ENCODE measurements at places on chromosomes 16 and 17.

- DNase-seq, result no peak
These were observed 83.3 kb upstream of the C16orf82 start for GRCh38 chr16:26983426-26983825.

- DNase-seq, result no peak
These were observed 7.4 kb upstream of the EEF2K start for GRCh38 chr16:22198547-22199293.

- peak; percentile 34 for DNase-seq
These were observed 7.4 kb downstream of the CMIP start for GRCh38 chr16:81451753-81452680.

GRCh38 chr17:67434061-67434525 lies 57.0 kb downstream of the PITPNC1 start:
- peak; percentile 57 for DNase-seq

DNA sequence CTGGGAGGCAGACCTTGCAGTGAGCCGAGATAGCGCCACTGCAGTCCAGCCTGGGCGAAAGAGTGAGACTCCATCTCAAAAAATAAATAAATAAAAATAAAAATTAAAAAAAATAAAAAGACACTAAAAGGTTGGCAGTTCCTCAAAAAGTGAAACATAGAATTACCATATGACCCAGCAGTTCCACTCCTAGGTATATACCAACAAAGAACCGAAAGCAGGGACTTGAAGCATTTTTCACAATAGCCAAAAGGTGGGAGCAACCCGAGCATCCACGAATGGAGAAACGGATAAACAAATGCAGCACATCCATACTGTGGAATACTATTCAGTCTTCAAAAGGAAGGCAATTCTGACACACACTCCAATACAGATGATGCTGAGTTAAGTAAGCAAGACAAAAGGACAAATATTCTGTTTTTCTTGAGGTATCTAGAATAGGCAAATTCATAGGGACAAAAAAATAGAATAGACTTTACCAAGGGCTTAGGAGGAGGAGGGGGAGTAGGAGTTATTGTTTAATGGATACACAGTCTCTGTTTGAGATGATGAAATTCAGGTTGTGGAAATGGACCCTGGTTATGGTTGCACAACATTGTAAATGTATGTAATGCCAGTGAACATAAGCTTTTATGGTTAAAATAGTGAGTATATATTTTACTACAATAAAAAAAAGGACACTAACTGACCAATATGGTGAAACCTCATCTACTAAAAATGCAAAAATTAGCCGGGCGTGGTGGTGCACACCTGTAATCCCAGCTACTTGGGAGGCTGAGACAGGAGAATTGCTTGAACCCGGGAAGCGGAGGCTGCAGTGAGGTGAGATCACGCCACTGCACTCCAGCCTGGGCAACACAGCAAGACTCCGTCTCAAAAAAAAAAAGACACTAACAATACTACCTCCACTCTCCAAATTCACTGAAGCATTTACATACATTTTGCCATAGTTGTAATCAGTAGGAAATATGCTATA lies 27.0 kb upstream of the SLC35B1 start:
- no peak for DNase-seq

- no peak for DNase-seq
These were observed 106.9 kb downstream of the RGS9 start for GRCh38 chr17:65243838-65244625.

GRCh38 chr17:77455111-77455890 lies 314.5 kb downstream of the SEC14L1 start:
- DNase-seq, result no peak

DNA sequence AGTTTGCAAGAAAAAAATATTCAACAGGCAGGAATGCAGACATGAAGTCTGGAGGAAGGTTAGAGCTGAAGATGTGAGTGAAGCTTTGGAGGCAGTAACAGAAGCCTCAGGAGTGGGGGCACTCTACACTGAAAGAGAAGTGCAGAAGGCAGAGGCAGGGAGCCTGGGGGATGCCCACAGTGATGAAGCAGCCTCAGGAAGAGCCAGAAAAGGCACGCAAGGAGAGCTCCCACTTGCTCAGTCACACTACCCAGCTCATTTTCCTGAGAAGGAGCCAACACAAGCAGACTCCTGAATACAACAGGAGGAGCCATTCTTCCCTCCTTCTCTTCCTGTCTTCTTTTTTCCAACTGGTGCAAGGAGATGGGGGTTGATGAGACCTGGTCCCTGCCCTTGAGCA lies 45.1 kb upstream of the DNAH9 start:
- no peak for DNase-seq

GRCh38 chr17:82343560-82343959 lies 10.0 kb upstream of the SECTM1 start:
- no peak for DNase-seq

GRCh38 chr17:46769531-46770438 lies 48.7 kb downstream of the WNT3 start:
- DNase-seq, result no peak

Data from activated naive CD4-positive, alpha-beta T cell treated with Interleukin-2 at 50 U/mL for 16 hours (primary cell).